ENCODE measurements at places on chromosomes 2 and 18.

- peak; percentile 38 for DNase-seq
These were observed 46.2 kb downstream of the PARD6G start for GRCh38 chr18:80200932-80201672.

- DNase-seq, result no peak
These were observed 303.9 kb upstream of the DLGAP1 start for GRCh38 chr18:4758980-4759379.

- no peak for DNase-seq
These were observed 29.9 kb downstream of the NBAS start for GRCh38 chr2:15531095-15531854.

GRCh38 chr2:23009545-23010149 lies 375.3 kb upstream of the KLHL29 start:
- no peak for DNase-seq

- no peak for DNase-seq
These were observed 58.1 kb upstream of the NFATC1 start for GRCh38 chr18:79337620-79338019.

DNA sequence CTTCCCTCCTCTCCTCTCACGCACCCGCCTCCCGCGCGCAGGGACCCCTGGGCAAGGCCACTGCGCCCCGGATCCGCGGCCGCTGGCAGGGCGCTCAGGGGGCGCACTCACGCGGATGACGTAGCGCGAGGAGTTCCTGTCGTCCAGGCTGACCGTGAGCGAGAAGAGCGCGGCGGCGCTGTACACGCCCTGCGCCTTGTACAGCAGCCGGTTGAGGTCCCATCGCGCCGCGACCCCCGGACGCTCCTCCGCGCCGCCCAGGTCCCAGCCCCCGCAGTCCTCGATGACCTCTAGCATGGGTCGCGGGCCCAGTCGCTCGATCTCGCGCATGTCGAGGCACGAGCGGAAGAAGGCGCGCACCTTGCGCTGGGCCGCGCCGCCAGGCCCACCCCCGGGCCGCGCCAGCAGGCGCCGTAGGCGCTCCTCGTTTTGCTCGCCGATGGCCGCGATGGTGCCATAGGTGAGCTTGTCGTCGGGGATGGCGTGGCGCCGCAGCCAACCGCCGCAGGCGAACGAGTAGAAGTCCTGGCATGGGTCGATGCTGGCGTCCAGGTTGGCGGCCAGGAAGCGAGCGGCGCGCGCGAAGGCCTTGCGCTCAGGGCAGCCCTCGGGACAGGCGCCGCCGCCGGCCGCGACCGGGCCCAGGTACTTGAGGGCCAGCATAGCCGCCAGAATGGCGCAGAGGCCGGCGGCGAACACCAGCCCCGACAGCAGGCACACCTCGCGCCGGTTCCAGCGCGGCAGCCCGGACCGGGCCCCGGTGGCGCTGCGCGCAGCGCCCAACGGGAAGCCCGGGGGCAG lies 1.7 kb downstream of the ECEL1 start:
- no peak for DNase-seq

DNA sequence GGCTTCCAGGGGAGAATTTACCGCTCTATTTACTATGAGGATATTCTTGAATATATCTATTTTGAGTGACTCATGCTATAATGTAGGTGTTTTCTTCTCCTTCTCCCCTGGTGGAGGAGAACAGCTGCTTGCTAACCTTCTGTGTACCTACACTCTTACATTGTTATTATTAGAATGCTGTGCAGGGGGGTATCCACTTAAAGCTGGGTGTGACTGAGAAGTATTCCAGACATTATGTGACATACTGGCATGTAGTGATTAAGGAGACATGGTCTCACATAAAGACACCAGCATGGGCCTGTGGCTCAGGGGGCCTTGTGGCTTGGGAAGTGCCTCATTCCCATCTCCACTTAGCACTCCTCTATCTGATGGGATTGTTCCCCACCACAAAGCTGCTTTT lies 287.9 kb downstream of the PTPRM start:
- peak; percentile 84 for DNase-seq

Data from DMS53 (cell line).